ENCODE measurements at places on chromosomes 2 and 18. TPM values are rescaled to one million over a fixed set of nuclear protein-coding genes. Genes with fewer than 3 reads are reported as not detected.
A peak's percentile ranks its signal among the peaks of the same experiment; 100 is the strongest.

DNA sequence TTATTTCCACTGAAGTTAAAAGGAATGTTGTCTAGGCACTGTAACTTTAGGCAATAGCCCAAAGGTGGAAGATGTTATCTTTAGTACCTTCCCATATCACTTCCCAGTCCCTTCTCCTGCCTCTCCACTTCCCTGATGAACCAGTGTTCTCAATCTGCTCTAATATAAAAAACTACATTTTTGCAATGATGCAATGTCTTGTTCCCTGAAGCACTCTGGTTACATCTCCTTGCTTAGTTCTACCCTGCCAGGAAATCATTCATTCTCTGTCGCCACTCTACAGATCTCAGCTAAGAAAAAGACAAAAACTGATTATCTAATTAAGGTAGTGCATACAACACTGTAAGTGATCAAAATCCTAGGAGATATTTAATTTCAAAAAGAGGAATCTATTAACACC lies 71.3 kb downstream of the BAZ2B start:
- H3K27me3 ChIP-seq = no peaks in the 10 kb centered on the region
- DNase-seq = no peak
- no peak overlapping the region for H3K4me3 ChIP-seq
- H3K4me1 ChIP-seq = no peaks in the 10 kb centered on the region

DNA sequence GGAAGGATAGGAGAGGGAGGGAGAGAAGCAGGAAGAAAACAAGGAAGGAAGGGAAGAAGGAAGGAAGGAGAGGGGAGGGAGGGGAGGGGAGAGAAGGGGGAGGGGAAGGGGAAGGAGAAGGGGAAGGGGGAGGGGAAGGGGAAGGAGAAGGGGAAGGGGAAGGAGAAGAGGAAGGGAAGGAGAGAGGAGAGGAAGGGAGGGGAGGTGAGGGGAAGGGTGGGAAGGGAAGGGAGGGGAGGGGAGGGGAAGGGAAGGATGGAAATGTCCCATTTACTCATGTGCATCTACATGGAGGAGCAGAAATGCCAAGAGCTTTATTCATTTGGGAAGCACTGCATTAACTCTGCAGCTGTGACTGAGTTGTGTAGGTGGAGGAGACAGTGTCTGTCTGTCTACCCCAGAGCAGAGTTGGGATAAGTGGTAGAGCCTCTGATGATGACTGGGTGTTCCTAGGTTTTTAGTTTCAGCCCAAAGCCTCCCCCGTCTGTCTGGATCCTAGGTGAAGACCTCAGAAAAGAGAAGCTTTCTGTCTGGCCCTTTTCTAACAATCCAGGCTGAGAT lies 131.3 kb downstream of the COL6A3 start:
- DNase-seq = no peak
- no peak overlapping the region for H3K27ac ChIP-seq
- no peak overlapping the region for H3K4me3 ChIP-seq
- no peaks in the 10 kb centered on the region for H3K27me3 ChIP-seq

GRCh38 chr2:25309402-25309801 lies 32.3 kb downstream of the DNMT3A start:
- no peak overlapping the region for H3K4me3 ChIP-seq
- no peak for DNase-seq
- H3K36me3 ChIP-seq = peaks cover 11% of the 10 kb centered on the region
- H3K27ac ChIP-seq = no peak overlapping the region
- H3K27me3 ChIP-seq = no peaks in the 10 kb centered on the region

GRCh38 chr18:622289-622688 lies 25.5 kb downstream of the CLUL1 start:
- H3K36me3 ChIP-seq = no peaks in the 10 kb centered on the region
- H3K4me3 ChIP-seq = no peak overlapping the region
- H3K4me1 ChIP-seq = no peaks in the 10 kb centered on the region
- DNase-seq = no peak
- H3K27me3 ChIP-seq = no peaks in the 10 kb centered on the region

REG3G gene
- total RNA-seq = not detected

LIMS4 gene
- 2.9 TPM for total RNA-seq

LOXL3 gene
- 3.2 TPM for total RNA-seq

- H3K27me3 ChIP-seq = no peaks in the 10 kb centered on the region
- no peak overlapping the region for H3K4me3 ChIP-seq
Observed at GRCh38 chr2:79630972-79631557, 118.2 kb downstream of the CTNNA2 start.

GRCh38 chr18:24015639-24016631 lies 1.4 kb downstream of the TTC39C start:
- H3K4me3 ChIP-seq = peak overlapping the region; percentile 78
- no peak for DNase-seq
- no peaks in the 10 kb centered on the region for H3K36me3 ChIP-seq
- peaks cover 8% of the 10 kb centered on the region for H3K4me1 ChIP-seq
- H3K27me3 ChIP-seq = no peaks in the 10 kb centered on the region

DNA sequence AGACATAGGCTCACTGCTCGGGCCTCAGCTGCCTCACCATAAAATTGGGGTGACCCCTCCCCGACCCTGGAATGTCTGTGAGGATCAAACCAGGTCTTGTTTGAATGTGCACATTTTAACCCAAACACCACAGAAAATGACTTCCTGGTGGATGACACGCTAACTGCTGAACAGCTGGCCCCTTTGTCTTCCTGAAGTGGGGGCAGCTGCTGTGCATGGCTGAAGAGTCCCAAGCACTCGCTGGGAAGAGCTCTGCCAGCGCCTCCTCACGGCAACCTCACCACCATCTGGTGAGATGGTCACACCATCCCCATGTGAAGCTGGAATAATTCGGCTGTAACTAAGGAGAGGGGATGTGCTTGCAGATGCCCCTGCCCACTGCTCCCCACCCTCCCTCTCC lies 34.0 kb downstream of the AQP12A start:
- H3K27ac ChIP-seq = no peak overlapping the region
- no peak for DNase-seq
- H3K4me1 ChIP-seq = no peaks in the 10 kb centered on the region
- no peaks in the 10 kb centered on the region for H3K27me3 ChIP-seq
- no peaks in the 10 kb centered on the region for H3K36me3 ChIP-seq
- H3K4me3 ChIP-seq = no peak overlapping the region

- no peak overlapping the region for H3K27ac ChIP-seq
- DNase-seq = no peak
- no peaks in the 10 kb centered on the region for H3K4me1 ChIP-seq
- H3K36me3 ChIP-seq = no peaks in the 10 kb centered on the region
- H3K27me3 ChIP-seq = no peaks in the 10 kb centered on the region
Observed at GRCh38 chr18:62844850-62845643, 129.7 kb downstream of the PHLPP1 start.

- no peak for DNase-seq
- H3K4me1 ChIP-seq = no peaks in the 10 kb centered on the region
- no peaks in the 10 kb centered on the region for H3K36me3 ChIP-seq
- no peaks in the 10 kb centered on the region for H3K27me3 ChIP-seq
- H3K4me3 ChIP-seq = no peak overlapping the region
Observed at GRCh38 chr18:11480692-11481091, 128.7 kb upstream of the SLC35G4 start.

- no peaks in the 10 kb centered on the region for H3K36me3 ChIP-seq
- no peaks in the 10 kb centered on the region for H3K4me1 ChIP-seq
- DNase-seq = no peak
Observed at GRCh38 chr2:18178736-18179349, 300.4 kb downstream of the KCNS3 start.

GRCh38 chr2:121244616-121245015 lies 40.4 kb downstream of the TFCP2L1 start:
- no peak for DNase-seq
- no peak overlapping the region for H3K4me3 ChIP-seq
- H3K4me1 ChIP-seq = no peaks in the 10 kb centered on the region
- no peaks in the 10 kb centered on the region for H3K36me3 ChIP-seq

TMEM87B gene
- total RNA-seq = 8.8 TPM

BMP10 gene
- 5,642 TPM for total RNA-seq

DNA sequence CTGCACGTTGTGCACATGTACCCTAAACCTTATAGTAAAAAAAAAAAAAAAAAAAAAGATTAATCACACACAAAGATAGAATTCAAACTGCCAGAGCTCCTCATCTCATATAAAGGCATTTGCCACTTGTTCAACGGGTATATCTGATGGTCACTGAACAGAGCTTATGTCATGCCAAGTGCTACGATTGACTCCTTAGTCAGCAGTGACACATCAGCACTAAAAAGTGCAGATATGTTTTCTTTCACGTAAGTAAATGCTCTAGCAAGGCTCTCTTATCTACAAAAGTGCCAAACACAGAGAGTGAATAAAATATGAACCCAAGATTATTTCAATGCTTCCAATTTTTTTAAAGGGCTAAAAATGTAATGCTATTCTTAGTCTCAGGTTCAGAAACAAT lies 1.1 kb downstream of the LMAN1 start:
- peak overlapping the region; percentile 89 for H3K27ac ChIP-seq
- no peak for DNase-seq
- peak overlapping the region; percentile 81 for H3K4me3 ChIP-seq
- H3K4me1 ChIP-seq = no peaks in the 10 kb centered on the region

DNA sequence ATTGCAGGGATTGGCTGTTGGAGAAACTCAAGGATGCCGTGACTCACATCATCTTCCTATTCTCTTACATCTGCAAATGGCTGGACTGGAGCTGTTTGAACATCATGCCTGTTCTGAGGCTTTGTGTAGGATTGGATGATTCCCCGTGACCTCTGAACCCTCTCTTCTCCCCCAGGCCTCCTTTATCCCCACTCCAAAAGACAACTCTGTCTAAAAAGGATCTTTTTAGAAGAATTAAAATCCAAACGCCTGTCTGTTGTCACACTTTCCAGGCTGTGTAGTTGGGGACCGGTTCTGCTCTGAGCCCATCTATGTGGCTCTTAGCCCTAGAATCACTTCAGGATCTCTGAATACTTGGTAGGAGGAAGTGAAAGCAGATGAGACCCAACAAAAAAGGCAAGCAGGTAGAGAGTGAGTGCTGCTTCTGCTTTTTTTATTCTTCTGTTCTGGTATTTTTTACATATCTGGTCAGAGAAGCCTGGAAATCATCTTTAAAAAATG lies 565 bp downstream of the SP140 start:
- H3K4me3 ChIP-seq = no peak overlapping the region
- H3K27ac ChIP-seq = no peak overlapping the region
- no peaks in the 10 kb centered on the region for H3K27me3 ChIP-seq
- DNase-seq = no peak

FOXD4L1 gene
- not detected for total RNA-seq

GRCh38 chr2:239958473-239958765 lies 66.7 kb downstream of the NDUFA10 start:
- H3K36me3 ChIP-seq = peaks cover 24% of the 10 kb centered on the region
- peak overlapping the region; percentile 72 for H3K27ac ChIP-seq
- no peak for DNase-seq
- peaks cover 57% of the 10 kb centered on the region for H3K4me1 ChIP-seq
- H3K4me3 ChIP-seq = no peak overlapping the region

GRCh38 chr2:236618370-236618769 lies 48.7 kb downstream of the ACKR3 start:
- DNase-seq = no peak
- H3K4me3 ChIP-seq = no peak overlapping the region
- no peaks in the 10 kb centered on the region for H3K27me3 ChIP-seq
- no peaks in the 10 kb centered on the region for H3K36me3 ChIP-seq
- no peaks in the 10 kb centered on the region for H3K4me1 ChIP-seq

- H3K4me3 ChIP-seq = no peak overlapping the region
- no peaks in the 10 kb centered on the region for H3K4me1 ChIP-seq
- no peaks in the 10 kb centered on the region for H3K36me3 ChIP-seq
- H3K27me3 ChIP-seq = no peaks in the 10 kb centered on the region
- DNase-seq = no peak
- H3K27ac ChIP-seq = no peak overlapping the region
Observed at GRCh38 chr2:223692191-223692947, 90.2 kb upstream of the SCG2 start.

DNA sequence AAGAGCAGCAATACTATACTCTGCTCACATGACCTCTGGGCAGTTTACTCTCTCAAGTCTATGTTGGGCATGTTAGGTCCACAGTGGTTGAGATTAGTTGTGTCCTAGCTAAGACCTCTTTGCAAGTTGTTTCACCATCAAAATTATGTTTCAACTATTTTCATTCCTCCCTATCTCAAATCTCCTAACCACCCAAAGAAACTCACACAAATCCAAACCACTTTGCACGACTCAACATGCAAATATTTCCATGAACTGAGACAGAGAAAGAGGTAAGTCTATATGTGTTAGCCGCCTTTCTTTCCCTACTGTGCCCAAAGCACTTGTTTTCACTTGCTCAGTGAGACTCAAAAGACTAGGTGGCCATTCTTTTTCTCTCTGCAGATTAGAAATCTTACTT lies 546.8 kb downstream of the TNS1 start:
- H3K4me1 ChIP-seq = no peaks in the 10 kb centered on the region
- no peaks in the 10 kb centered on the region for H3K27me3 ChIP-seq
- no peak overlapping the region for H3K4me3 ChIP-seq
- no peak overlapping the region for H3K27ac ChIP-seq
- no peak for DNase-seq
- no peaks in the 10 kb centered on the region for H3K36me3 ChIP-seq

FAM237A gene
- total RNA-seq = not detected

CGREF1 gene
- total RNA-seq = 4.3 TPM

GRCh38 chr2:55430211-55430975 lies 10.7 kb upstream of the CCDC88A start:
- no peaks in the 10 kb centered on the region for H3K4me1 ChIP-seq
- H3K27me3 ChIP-seq = no peaks in the 10 kb centered on the region
- no peak overlapping the region for H3K4me3 ChIP-seq
- no peak for DNase-seq
- H3K27ac ChIP-seq = no peak overlapping the region

DNA sequence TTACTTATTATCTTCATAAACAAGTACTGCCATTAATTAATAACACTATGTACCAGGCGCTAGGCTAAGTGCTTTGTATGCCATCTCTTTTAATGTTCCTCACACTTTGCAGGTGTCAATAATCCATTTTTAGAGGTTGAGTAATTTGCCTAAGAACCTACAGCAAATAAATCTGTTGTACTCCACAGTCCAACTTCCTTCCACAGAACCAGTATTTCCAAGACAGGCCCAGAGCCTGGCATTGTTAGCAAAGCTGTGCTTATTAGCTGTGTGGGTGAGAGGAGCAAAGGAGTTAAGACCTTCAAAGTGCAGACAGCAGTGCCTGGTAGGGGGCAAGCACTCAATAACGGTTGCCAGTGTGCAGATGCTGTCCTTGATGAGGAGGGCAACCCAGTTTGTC lies 14.2 kb upstream of the PTPN4 start:
- DNase-seq = no peak
- H3K36me3 ChIP-seq = no peaks in the 10 kb centered on the region
- no peaks in the 10 kb centered on the region for H3K4me1 ChIP-seq
- H3K27ac ChIP-seq = no peak overlapping the region
- H3K4me3 ChIP-seq = no peak overlapping the region
